ENCODE measurements at places on chromosomes 5 and 9.

GRCh38 chr9:111948951-111949350, 52.3 kb downstream of the UGCG start:
- no peak for DNase-seq

DNA sequence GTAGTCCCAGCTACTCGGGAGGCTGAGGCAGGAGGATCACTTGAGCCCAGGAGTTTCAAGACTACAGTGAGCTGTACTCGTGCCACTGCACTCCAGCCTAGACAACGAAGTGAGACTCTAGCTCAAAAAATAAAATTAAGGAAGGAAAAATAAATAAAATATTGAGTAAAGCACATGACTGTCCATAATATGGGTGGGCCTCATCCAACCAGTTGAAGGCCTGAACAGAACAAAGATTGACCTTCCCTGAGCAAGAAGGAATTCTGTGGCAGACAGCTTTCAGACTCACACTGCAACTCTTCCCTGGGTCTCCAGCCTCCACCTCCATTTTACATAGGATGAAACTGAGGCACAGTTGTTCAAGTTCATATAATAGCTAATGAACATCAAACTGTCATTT, 72.3 kb downstream of the RAD23B start:
- no peak for DNase-seq

DNA sequence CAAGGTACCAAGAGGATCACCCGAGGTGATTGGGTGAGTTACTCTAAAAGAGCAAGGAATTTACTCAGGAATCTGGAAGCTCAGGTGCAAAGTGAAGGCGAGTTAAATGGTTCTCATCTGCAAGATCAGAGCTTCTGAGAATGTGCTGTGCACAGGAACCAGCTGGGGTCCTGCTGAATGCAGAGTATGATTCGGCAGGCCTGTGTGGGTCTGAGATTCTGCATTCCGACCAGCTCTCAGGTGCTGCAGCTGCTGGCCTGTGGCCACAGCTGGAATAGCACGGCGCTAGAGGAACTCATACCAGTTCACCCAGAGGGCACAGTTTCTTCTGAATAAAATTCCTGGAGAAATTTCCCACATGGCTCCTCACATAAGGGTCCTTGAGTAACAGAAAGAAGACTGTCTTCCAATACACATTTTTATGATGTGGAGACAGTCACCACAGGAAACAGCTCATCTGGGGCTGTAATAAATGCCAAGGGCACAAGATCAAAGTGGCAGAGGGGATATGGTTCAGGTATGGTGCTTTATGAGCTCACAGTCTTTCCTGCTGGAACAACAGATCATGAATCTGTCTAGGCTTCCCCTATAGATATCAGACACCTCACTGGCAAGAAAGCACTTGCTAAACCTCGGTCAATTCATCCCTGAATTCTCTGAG, 83.9 kb downstream of the PTPN3 start:
- no peak for DNase-seq

DNA sequence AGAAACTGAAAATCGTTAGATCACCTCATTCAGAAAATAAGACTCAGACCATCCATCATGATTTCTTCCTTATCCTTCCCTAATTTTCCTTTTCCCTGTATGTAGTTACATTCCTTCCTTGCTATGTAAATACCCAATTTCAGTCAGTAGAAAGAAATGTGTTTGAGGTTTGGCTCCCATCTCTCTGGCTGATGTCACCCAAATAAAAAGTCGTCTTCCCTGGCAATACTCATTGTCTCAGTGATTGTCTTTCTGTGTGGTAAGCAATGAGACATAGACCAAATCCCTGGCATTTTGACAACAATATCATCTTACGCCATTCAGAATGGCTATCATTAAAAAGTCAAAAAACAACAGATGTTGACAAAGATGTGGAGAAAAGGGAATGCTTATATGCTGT, 303.9 kb upstream of the EDIL3 start:
- DNase-seq, result no peak
